Gastroesophageal sphincter (tissue), 4 donors: ENCODE measurements at places on chromosomes 4 and X. TPM values are rescaled to one million over a fixed set of nuclear protein-coding genes. Genes with fewer than 3 reads are reported as not detected.

The PPP1R3F gene
- 27.5 TPM for total RNA-seq

The ARMCX2 gene
- 43.6 TPM for total RNA-seq

The P2RY8 gene
- total RNA-seq: 2.7 TPM

The TMEM35A gene
- 26.1 TPM for total RNA-seq

The VSIG4 gene
- total RNA-seq: 22.3 TPM

The PAGE2 gene
- total RNA-seq: not detected

The SLAIN2 gene
- total RNA-seq: 68.4 TPM

The CEP135 gene
- total RNA-seq: 4.8 TPM

The AMTN gene
- not detected for total RNA-seq

The SMIM31 gene
- total RNA-seq: not detected

The MAGEA1 gene
- not detected for total RNA-seq

The MAGEB1 gene
- not detected for total RNA-seq

The SNX25 gene
- total RNA-seq: 17.9 TPM

The NMU gene
- not detected for total RNA-seq

The FAT1 gene
- total RNA-seq: 197 TPM

The OTC gene
- 0.94 TPM for total RNA-seq

The RPS6KA6 gene
- total RNA-seq: 5.5 TPM

The OCIAD1 gene
- 134 TPM for total RNA-seq

The RASGEF1B gene
- 14.7 TPM for total RNA-seq

The INTU gene
- 21.8 TPM for total RNA-seq

The INPP4B gene
- total RNA-seq: 44.7 TPM

The CDX4 gene
- total RNA-seq: not detected

The MTNR1A gene
- not detected for total RNA-seq

The PPP1R2C gene
- not detected for total RNA-seq

The POLN gene
- total RNA-seq: 2.5 TPM

The ANKRD17 gene
- 52.9 TPM for total RNA-seq

The ARAP2 gene
- 12.4 TPM for total RNA-seq

The RHOXF2B gene
- not detected for total RNA-seq

The CPE gene
- total RNA-seq: 226 TPM

The GLRB gene
- 1.6 TPM for total RNA-seq
